SHP77 (cell line): ENCODE measurements at places on chromosomes 5 and 9.
A peak's percentile ranks its signal among the peaks of the same experiment; 100 is the strongest.

DNA sequence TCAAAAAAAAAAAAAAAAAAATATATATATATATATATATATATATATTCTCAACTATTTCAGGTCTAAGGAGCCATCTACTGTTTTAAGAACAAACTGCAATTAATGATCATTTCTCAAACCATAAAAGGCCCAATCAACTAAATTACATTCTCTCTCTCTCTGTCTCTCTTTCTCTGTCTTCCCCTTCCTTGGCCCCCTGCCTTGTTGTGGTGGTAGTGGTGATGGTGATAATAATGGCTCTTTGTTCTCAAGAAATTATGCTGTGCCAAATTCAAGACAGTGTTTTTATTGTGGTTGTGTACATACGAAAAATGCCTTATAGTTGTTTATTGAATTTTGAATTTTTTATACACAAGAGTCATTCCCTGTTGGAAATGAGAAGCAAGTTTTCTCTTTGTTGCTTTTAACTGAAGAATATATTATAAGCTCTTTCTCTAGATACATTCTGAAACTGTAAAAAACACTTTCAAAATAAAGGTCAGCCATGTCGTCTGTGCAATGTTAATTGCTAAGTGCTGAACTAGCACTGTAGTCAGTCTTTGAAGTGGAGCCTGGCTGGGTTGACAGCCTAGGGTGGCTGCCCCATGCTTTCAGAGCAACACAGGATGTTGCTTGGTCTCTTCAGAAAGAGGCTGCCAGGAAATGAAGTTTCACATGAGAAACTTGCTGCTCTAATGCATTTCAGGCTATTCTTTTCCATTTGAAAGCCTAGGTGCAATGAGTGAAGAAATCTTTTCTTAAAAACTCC is 96.0 kb downstream of the HINT1 start:
- DNase-seq = no peak

GRCh38 chr5:2109566-2109965 is 226.8 kb upstream of the IRX4 start:
- no peak for DNase-seq

GRCh38 chr5:99032234-99033013 is 103.6 kb upstream of the CHD1 start:
- DNase-seq = peak; percentile 42

DNA sequence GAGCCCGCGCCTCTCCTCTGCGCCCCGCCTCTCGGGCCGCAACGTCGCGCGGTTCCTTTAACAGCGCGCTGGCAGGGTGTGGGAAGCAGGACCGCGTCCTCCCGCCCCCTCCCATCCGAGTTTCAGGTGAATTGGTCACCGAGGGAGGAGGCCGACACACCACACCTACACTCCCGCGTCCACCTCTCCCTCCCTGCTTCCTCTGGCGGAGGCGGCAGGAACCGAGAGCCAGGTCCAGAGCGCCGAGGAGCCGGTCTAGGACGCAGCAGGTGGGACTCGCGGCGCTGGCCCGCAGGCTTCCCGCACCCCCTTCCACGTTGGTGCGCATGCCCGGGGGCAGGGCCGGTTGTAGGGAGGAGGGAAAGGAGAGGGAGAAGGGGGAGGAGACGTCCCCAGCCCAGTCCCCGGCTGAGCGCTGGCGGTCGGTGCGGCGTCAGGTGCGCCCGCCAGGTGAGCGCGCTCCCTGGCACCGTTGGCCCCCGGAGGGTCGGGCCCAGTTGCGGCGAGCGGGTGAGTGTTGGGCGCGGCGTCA is at the start of gene OCLN:
Gene OCLN, plus strand, starts transcription at position 400 of the 532 bp plus-strand sequence. CDS start 11,455 bp downstream, outside the sequence.
- DNase-seq = peak; percentile 76

- no peak for DNase-seq
These were observed 49.2 kb upstream of the TNC start for GRCh38 chr9:115167175-115167574.

- no peak for DNase-seq
These were observed at the start of gene ANKRD33B for GRCh38 chr5:10563945-10564837. ANKRD33B (plus strand) TSS chr5:10564070; CDS start chr5:10564468, 398 bp downstream.

DNA sequence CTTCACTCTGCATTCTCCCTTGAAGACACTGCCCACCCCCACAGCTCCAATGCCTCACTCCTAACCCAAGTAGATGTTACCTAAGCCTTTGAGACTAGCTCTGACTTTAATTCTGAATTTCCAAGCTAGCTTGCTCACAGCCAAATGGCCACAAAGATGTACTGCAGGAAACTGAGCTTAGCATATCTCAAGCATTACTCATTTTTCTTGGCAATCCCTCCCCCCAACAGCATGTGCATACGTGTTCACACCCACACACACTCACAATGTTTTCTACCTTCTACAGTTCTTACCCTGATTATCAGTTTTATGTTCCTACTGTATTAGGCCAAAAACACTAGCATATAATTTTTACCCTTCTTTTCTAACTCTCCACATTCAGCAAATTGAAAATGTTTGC is 13.7 kb upstream of the GRIA1 start:
- no peak for DNase-seq

DNA sequence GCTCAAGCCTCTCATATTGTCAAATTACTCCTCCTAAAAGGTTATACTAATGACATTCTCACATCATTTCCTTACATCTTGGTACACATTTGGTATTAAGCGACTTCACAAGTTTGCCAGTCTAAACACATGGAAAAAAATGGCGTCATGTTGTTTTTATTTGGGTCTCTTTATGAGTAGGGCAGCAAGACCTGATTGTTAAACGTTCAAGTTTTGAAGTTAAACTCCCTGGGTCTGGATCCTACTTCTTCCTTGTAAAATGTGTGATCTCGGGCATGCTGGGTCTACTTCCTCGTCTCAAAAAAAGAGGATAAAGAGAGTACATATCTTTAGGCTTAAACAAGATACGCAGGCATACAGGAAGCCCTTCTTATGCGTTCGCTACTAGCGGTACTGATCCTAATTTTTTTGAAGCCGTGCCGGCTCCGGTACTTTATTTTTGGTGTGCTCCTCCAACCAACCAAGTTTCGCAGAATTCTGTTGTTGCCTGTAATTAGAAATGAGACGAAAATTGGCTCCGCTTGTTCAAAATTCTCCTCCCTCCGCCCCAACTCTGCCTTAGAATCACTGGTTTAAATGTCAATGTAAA is 596 bp upstream of the CDC37L1 start:
- no peak for DNase-seq

- peak; percentile 39 for DNase-seq
These were observed 60.9 kb upstream of the IL17B start for GRCh38 chr5:149439899-149440542.

DNA sequence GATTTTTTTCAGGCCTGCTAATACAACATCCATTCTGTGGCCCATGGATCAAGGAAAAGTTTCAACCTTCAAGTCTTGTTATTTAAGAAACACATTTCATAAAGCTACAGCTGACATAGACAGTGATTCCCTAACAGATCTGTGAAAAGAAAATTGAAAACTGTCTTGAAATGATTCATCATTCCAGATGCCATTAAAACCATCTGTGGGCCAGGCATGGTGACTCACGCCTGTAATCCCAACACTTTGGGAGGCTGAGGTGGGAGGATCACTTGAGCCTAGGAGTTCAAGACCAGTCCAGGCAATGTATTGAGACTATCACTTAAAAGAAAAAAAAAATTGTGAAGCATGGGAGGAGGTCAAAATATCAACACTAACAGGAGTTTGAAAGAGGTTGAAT is 6.0 kb downstream of the RAPGEF6 start:
- no peak for DNase-seq

DNA sequence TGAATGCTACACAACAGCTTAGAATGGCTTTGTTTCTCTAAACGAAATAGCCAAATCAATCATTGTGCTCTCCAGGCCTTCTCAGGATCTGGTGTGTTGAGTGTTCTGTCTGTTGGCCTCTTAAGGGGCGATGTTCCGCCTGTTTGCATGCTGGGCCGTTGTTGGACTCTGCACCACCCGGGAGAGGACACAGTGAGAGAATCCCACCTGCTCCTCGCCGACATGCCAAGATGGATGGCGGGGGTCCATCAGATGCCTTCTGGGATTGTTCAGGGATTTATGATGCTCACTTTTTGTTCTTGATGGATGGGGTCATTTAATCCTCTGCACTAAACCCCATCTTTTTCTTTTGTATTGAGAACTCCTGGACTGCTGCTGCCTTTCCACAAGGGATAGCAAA is 159.9 kb downstream of the NTRK2 start:
- no peak for DNase-seq

- no peak for DNase-seq
These were observed 77.0 kb upstream of the COL5A1 start for GRCh38 chr9:134564431-134565170.

GRCh38 chr5:158133369-158133768 is 274.4 kb upstream of the CLINT1 start:
- no peak for DNase-seq

DNA sequence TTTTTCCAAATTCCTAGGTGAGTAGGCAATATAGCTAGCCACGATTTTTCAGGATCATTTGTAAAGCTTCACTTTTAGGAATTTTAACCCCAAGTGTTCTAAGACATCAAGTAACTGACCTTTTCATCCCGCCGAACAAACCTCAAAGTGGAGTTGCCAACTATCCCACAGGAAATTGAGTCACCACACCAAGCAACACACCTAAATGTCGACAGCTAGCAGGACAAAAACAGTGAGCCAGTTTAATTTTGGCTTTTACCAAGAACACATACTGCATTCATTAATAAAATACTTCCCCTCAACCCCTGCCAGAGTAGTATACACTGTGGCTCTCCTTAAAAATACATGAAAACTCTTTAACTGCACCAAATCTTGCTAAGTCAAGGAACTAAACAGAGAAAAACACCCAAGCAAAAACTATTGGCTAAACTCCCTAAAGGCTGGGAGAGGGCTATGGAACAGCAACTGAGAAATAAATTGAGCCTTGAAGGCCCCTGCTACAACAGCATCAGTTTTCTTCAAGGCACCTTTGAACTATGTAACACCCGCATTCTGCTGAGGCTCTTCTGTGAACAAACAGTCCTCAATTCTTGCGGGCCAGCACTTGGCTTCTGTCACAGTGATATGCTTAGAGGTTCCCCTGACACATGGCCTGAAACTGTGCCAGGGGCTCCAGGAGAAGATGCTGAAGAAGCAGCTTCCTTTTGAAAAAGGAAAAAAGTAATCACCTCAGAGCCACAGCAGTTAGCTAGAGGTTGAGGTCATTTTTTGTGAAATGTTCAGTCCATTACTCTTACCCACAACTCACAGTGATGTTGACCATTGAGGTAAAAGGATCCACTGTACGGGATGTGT is 459.6 kb downstream of the RAB3C start:
- DNase-seq = no peak

DNA sequence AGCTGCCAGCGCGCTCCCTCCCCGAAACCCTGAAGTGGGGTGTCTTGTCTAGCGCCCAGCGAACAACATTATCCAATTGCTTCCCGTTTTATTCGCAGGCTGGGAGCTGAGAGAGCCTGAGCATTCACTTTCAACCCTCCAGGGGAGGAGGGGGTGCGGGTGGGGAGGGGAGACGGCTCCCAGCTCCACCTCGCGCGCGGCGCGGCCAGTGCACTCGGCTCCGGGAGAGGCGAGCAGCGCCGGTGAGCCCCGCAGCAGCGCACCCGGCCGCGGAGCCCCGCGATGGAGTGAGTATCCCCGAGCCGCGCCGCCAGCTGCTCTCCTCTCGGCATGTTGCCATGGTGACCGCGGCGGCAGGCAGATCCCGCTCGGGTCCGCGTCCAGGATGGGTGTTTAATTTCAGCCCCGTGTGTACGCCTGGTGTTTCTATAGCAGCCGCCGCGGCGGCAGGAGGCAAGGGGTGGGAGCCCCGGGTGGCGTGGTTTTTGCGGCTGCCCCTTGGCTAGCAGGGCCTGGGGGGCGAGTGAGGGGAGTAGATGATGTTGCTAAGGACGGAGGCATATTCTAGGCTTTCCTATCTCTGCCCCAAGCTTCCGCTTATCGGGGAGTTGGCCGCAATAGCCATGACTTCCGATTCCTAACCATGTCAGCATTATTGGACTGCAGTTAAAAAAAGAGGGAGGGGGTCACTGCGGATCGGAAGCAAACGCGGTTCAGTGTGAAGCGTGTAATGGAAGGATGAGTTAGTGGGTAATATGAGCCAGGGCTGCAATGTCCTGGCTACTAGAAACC is 139.2 kb upstream of the PALM2AKAP2 start:
- DNase-seq = peak; percentile 63

GRCh38 chr5:127891942-127892341 is 188.8 kb downstream of the CCDC192 start:
- DNase-seq = no peak
